ENCODE measurements at places on chromosomes 3 and 15. TPM values are rescaled to one million over a fixed set of nuclear protein-coding genes. Genes with fewer than 3 reads are reported as not detected.
A peak's percentile ranks its signal among the peaks of the same experiment; 100 is the strongest.

DNA sequence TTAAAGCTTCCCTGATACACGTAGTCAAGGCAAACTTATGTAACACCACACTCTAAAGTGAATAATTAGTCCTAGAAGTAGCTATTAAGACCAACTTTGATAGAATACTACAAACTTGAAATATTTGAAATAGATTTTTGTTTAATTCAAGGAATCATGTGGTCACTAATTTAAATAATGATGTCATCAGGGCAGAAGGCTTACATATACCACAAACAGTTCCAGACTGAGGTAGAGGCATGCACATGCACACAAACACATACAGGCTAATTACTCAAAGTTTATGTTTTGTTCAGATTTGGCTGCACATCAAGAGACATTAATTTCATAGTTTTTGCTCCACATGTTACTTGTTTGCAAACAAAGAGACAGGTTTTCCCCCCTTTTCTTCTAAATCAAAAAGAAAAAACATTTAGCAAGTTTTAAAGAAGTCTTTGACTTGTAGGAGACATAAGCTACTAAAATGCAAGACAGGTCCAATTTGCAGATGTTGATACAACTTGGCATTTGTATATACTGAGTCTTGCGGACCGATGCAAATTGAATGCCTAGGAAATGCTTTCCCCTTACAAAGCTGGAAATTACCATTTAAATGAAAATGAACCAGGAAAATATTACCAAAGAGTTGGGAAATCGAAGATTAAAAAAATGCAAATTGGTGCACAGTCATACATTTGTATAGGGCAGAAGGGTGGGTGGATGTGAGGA lies 594.8 kb downstream of the MAGI1 start:
- DNase-seq = no peak

The SNX4 gene
- 23.2 TPM for total RNA-seq

DNA sequence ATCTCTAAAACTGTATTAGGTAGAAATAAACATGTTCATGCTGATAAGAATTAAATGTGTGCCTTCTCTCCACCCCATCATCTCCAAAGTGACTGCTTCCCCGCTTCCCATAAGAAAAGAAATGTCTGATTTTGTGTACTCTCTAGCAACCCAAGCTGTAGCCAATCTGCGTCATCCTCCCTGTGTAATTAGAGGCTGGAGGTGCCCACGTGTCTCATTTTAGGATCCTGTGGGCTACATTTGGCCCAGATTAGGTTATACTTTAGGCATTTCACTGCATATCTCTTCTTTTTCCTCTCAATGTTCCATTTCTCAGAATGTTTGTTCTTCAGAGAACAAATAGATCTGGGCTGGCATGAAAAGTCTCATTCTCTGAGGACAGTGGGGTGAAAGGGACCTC lies 19.3 kb upstream of the ZNF148 start:
- no peak for DNase-seq

DNA sequence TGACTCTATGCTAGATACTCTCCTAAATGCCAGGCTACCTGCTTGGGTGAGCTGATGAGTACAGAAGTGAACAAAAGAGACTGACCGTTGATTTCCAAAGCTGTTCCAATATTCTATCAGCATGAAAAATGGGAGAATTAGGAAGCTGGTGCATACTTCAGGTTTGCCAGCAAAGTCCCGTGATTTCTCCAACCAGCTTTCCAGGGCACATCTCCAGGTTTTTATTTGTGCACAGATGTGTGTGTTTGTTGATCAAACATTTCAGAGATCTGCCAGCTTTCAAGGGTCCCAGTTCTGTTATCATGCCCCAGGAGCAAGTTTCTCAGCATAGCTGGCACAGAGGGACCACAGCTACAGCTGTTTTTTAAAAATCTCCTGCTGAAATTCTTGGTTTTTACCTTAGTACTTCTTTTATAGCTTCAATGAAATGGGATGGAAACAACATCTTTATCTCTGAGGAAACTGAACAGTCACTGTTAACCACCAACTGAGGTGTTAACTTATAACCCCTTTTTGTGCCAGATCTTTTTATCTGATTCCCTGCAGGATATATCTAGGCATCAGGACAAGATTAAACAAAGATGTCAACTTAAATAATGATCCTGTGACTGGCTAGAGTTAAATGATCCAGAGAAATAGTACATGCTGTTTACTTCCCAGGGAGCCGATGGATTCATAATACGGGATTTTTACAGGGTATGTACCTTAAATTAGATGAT lies 380.8 kb downstream of the GRM7 start:
- DNase-seq = no peak

The PLA2G4D gene
- 0.07 TPM for total RNA-seq

DNA sequence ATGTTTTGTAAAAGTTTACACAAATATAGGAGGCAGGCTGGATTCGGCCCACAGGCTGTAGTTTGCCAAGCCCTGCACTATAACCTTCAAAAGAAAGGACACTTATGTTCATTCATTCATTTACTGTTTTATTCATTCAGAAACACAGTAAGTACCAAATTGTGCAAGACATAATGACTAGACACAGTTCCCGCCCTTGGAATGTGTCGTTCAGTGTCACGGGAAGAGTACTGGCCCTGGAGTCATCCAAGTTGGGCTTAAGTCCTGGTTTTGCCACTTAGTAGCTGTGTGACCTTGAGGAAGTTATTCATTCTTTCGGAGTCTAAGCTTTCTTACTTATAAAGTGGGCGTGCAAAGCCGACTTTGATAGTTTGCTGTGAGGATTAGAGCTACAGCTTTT lies 22.0 kb downstream of the COLQ start:
- no peak for DNase-seq

DNA sequence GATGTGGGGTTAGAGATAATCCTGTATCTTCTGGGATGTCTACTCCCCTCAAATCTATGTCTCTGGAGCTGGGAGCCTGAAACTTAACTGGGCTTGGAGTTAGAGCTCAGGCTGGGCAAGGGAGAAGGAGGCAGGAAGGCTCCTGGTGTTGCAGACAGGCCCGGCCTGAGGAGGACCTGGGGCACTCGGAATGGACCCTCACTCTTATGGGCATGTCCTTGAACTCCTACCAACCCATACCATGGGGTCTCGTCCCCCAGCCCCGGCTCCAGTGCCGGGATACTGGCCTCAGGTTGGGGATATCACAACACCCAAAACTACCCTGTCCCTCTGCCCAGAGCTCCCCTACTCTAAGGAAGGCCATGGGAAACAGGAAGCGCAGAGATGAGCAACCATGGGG lies 45.2 kb downstream of the SCN5A start:
- no peak for DNase-seq

GRCh38 chr3:191283400-191283799 lies 45.8 kb upstream of the CCDC50 start:
- no peak for DNase-seq

GRCh38 chr3:194856296-194856695 lies 170.6 kb downstream of the FAM43A start:
- no peak for DNase-seq

- DNase-seq = no peak
Measured at GRCh38 chr3:35776346-35776745, 137.0 kb downstream of the ARPP21 start.

DNA sequence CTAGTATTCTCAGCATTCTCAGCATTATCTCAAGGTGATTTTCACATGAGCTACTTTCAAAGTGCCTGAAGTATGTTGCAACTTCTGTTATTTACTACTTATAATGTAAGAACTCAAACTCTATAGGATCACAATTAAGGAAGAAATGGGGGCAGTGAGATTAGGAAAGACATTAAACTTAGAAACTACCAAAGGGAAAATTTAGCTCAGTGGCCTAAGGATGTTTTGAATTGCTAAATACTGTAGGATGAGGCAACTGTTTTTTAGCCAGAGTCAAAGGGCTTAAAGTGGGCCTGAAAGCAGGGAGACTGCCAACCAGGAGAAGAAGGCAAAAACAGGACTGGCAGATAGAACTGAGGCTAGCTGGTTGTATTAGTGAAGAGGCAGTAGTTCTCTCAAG lies 55.5 kb upstream of the MBNL1 start:
- DNase-seq = no peak

GRCh38 chr15:65286069-65286703 lies 497 bp downstream of the PARP16 start:
- peak; percentile 65 for DNase-seq

- DNase-seq = no peak
Measured at GRCh38 chr15:95902606-95903005, 427.9 kb upstream of the NR2F2 start.

The SPATA12 gene
- total RNA-seq = 0.39 TPM

- DNase-seq = no peak
Measured at GRCh38 chr3:190084983-190085382, 35.7 kb downstream of the P3H2 start.

GRCh38 chr15:29615791-29616190 lies 206.5 kb downstream of the TJP1 start:
- DNase-seq = no peak

- no peak for DNase-seq
Measured at GRCh38 chr3:52827866-52828376, 2.6 kb downstream of the ITIH4 start.

DNA sequence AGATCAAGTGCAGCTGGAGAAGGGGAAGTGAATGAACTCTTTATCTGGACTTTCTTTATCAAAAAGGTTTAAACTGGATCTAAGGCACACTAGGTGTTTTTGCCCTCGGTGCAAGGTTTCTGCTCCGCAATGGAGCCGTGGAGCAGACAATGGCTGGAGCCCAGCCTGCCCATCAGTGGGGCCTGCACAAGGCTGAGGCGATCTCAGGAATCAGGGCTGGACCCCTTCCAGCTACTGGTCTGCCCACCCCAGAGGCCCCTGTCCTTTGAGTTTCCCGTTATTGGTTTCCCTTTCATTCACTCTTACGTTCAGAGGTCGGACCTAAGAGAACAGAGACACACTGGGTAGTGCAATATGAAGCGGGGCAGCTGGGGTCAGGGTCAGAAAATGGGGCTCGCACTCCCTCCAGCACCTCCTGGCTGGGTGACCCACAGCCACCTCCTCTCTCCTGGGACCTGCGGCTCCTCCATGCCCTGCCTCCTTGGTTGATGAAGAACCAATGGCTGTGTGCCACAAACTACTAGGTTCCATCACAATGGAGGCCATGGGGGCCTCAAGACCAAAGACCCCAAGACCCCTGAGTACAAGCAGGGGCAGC lies 164.6 kb downstream of the CHSY1 start:
- DNase-seq = no peak

The THUMPD3 gene
- total RNA-seq = 67.5 TPM

- DNase-seq = no peak
Measured at GRCh38 chr15:77569729-77570125, 63.0 kb downstream of the LINGO1 start.

DNA sequence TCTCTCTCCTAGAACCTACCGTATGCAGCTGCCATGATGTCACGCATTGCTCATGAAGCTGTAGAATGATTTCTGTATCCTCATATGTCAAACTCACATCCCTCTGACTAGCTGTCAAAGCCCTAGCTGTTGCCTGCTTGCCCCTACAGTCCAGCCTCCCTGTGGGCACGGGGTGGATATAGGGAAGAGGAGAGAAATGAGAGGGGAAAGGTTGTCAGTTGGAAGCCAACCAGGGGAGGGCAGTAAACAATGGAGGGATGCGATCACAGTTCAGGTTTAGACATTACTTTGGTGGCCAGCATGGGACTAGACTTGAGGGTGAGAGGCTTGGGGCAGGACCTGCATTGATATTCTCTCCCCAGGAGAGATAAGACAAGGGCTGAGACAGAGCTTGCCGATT lies 1.7 kb upstream of the HDGFL3 start:
- DNase-seq = peak; percentile 16

DNA sequence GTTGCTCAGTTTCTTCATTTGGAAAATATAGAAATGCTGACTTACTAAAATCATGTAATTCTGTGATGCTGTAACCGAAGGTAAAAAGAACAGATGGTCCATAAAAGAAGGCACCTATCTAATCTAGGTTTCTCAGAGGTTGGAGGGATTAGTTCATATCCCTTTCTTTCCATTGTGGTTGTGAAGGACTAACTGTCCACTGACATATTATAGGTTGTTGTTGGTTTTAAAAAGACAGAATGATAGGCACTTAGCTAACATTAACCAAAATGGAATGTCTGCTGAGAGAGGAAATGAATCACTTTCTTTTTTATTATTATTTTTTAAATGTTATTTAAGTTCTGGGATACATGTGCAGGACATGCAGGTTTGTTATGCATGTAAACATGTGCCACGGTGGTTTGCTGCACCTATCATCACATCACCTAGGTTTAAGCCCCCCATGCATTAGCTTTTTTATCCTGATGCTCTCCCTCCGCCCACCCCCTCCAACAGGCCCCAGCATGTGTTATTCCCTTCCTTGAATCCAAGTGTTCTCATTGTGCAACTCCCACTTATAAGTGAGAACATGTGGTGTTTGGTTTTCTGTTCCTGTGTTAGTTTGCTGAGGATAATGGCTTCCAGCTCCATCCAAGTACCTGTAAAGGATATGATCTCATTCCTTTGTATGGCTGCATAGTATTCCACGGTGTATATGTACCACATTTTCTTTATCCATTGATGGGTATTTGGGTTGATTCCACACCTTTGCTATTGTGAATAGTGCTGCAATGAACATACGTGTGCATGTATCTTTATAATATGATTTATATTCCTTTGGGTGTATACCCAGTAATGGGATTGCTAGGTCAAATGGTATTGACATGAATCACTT lies 45.8 kb downstream of the ALDH1A2 start:
- no peak for DNase-seq

The GOLGA6L6 gene
- not detected for total RNA-seq

DNA sequence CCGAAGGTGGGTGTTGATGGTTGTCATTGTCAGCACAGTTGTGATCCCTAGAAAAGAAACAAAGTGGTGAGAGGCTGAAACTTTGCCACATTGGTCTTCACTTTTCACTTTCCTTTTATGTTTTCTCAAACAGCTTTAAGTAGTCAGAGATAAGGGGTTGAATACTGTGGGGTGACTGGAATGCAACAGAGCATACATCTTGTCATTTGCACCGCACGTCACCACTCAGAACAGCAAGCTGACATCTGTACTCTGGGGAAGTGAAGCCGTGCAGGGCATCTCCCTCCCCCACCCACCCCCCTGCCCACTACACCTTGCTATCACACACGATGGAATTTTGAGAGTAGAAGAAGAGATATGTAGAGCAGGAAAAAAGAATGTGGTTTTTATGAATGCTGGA lies 211.7 kb downstream of the GABRB3 start:
- DNase-seq = no peak

The ROBO2 gene
- 11.7 TPM for total RNA-seq

DNA sequence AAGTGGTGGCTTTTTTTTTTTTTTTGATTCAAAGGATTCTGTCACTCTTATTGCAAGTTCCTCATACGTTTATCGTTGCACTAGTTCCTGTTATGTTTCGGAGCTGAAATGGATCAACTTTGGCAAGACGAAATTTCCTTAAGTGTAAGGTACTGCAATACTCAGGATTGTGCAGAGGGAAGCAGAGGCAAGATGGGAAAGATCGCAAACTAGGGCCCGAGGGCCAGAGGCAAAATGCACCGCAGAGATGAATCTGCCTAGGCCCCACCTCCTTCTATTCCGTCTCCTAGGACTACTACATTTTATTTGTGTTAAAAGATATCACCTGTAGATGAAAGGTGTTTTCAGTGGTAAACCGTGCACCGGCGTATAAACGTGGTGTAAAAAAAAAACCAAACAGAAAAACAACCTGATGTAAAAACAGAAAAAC lies 331 bp downstream of the RNU6-1 start:
- DNase-seq = no peak

- DNase-seq = no peak
Measured at GRCh38 chr3:16085884-16086608, 88.4 kb upstream of the GALNT15 start.

All from WTC11 (cell line).